Activated naive CD4-positive, alpha-beta T cell treated with Interleukin-2 at 50 U/mL for 16 hours (primary cell): ENCODE measurements at places on chromosomes 2 and 18.

DNA sequence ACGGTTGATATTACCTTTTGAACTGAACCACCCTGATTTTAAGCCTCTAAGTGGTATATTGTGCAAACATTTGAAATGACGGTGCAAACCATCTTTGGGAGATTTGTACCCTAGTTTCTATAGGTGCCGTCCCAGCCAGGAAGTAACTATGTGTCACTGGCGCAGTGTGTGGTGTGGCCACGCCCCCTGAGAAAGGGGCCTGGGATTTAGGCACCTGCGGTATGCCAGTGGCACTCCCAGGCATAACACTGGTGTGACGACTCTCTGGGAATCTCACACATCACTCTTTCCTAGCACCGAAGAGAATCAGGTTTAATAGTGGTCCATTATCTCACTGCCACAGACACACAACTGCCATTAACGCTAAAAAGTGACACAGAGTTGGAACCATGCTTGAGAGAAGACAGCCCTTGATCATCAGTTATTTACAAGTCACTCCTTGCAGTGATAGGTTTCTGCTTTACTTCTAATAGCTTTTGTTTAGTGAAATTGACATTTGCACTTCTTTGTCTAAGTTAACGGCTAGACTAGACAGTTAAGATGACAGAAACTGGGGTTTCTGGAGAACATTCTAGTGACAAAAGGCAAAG is 11.1 kb downstream of the AQP4 start:
- no peak for DNase-seq

GRCh38 chr2:121662656-121663055 is 13.4 kb upstream of the CLASP1 start:
- no peak for DNase-seq

- no peak for DNase-seq
Observed at GRCh38 chr2:160910681-160911080, 249.5 kb upstream of the TANK start.

- DNase-seq = no peak
Observed at GRCh38 chr18:57518533-57518932, 68.0 kb downstream of the FECH start.

DNA sequence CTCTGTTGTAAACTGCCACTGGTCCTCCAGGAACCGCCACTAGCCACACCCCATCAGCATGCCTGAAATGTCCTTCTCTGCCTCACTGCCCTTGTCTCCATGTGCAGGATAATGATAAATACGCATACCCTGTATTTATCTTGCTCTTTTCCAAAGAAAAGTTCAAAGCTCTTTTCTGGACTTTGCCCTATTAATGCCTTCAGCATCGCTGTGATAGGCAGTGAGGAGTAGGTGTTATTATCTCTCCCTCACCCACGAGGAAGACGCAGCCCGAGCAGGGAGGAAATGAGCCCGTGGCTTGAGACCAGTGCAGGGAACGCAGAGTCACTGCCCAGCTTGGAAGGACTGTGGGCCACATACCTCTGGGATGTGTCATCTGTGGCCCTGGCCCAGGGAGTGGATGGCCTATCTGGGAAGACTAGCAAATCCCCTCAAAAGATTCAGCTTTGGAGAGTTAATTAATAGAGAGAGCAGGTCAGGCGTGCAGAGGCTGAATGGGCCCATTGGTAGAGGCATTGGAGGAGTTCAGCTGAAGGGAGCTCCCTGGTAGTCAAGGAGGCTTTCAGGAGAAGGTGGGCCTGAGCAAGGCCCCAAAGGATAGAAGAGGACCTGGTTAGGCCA is 39.5 kb upstream of the MCFD2 start:
- DNase-seq = no peak

DNA sequence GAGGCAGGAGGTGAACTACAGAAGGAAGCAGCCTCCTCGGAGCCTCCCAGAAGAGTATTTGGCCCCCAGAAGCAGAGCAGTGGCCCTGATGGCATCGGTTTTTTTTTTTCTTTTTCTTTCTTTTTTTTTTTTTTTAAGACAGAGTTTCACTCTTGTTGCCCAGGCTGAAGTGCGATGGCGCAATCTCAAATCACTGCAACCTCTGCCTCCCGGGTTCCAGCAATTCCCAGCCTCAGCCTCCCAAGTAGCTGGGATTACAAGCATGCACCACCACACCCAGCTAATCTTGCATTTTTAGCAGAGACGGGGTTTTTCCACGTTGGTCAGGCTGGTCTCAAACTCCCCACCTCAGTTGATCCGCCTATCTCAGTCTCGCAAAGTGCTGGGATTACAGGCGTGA is 34.8 kb upstream of the NCKAP5 start:
- DNase-seq = no peak

DNA sequence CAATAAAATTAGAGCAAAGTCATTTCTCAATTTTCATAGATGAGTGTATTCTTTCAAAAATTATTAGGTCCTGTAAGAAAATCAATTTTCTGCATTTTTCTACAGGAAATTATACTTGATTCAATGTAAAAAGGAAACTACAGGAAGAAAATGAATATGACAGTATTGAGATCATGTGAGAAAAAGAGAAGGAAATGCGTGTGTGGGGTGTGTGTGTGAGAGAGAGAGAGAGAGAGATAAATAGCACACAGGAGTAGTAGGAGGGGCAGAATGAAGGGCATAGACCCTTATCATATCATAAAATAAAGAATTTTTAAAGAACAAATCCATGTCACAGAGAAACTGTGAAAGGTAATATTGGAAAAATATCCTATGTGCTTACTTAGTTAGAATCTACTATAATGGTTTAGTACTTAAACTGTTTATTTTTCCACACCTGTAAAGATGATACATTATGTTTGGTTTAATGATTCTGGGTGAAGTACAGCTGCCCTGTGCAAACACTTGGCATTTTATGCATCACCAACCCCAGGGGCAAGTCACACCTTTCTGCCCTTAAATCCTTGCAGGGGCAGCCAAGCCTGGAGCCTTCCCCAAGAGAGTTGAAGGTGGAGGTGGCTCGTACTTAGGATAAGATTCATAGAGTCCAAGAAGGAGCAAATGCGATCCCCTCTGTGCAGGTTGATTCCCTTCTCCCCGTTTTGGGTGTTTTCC is 276.4 kb downstream of the TGIF1 start:
- DNase-seq = no peak

DNA sequence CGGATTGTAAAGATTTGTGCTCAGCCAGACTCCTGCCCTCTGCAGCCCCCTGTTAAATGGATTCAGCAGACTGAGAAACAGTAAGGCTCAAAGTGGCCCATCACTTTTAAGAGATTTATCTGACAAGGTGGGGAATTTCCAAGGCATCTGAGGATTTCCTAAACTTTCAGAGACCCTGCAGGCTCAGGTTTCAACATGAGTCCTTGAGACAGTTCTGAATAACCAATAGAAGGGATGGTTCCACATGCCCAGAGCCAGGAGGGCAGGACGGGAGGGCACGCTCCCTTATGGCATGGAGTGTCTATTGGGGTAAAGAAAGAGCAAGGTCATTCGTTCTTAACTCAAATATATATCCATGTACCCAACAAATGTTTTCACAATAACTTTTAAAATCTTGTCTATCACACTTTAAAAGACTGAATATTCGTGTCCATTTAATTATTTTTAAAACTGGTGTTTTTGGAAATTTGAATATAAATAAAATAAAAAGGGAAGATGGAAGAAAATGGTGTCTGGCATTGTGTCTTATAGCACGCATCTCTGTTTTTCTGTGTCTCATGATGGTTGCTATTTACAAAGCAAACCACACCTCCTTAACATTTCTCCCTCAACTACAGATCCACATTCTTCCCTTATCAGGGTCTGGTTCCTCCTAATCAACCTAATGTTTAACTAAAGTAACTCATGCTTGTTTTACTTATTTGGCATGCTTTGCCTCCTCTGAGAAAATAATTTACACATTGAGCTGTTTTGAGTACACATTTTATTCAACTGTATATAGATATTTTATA is 56.0 kb upstream of the DSG1 start:
- DNase-seq = no peak

- DNase-seq = no peak
Observed at GRCh38 chr2:71880846-71881610, 266.6 kb downstream of the CYP26B1 start.

GRCh38 chr2:204654669-204655068 is 109.4 kb downstream of the PARD3B start:
- no peak for DNase-seq

- no peak for DNase-seq
Observed at GRCh38 chr2:222945887-222946286, 85.1 kb downstream of the ACSL3 start.

DNA sequence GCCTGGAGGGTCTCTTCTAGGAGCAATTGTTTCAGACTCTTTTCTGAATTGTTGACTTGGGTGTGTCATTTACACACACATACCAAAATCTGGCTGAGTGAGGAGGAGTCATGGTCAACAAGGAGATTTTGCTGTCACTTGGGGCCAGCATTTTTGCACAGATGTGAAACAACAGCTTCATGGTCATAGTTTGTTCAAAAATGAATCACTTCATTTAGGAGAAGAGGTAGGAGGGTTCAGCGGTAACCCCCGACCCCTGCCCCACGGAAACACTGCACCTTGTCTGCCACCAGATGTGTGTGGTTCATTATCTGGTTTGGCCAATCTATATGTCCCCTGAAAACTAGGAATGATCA is 42.2 kb downstream of the LBH start:
- peak; percentile 33 for DNase-seq

DNA sequence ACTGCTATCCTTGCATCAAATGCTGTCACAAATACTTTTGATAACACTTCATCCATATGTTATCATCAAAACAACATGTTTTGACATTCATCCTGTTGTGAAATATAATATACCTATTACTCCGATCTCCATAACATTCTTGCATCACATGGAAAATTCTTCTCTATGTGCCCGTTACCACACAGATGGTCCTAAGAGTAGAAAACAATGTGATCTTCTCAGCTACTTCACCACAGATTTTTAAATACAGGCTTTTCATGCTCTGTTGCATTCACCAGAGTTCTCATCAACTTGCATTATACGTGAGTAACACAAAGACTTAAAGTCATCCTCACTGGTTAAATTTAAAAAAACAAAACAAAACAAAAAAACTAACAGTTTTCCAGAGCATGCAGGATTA is 1603.3 kb upstream of the ZEB2 start:
- no peak for DNase-seq

GRCh38 chr2:227507963-227508362 is 36.0 kb downstream of the AGFG1 start:
- no peak for DNase-seq

DNA sequence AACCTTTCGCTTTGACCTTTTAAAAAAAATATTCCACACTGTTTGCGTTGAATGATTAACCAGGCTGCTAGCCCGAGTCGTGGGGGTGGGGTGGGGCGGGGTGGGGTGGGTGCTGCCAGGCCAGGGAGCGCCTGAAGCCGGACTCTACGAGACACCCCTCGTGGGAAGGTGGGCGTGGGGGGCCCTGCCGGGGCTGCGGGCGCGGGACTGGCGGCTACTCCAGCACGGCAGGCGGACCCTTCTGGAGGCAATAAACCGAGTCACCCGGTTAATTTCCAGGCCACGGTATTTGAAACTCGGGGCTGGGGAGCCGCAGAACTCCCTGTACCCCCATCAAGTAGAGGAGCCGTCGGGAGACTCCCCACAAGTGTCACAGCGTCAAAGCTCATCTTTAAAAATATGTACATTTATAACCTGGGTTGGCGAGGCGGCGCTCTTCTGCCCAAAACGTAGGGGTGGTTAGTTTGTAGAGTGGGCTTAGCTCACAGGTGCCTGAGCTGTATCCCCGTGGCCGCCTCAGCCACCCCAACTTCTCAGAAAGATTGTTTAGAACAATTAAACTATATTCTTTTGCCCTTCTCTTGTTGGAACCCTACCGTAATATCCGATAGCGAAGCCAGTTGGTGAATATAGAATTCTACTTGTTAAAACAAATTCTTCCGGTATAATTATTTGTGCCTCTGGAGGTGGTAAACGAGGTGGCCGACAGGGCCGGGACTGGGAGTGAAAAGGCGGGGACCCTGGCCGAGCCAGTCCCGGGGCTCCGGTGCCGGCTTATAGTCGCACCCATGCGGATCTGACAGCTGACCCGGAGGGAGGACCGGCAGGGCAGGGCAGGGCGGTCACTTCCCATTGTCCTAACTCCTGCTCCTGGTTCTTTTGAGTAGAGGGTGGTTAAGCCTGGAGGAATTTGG is 1.4 kb downstream of the B3GNT2 start:
- DNase-seq = peak; percentile 36

DNA sequence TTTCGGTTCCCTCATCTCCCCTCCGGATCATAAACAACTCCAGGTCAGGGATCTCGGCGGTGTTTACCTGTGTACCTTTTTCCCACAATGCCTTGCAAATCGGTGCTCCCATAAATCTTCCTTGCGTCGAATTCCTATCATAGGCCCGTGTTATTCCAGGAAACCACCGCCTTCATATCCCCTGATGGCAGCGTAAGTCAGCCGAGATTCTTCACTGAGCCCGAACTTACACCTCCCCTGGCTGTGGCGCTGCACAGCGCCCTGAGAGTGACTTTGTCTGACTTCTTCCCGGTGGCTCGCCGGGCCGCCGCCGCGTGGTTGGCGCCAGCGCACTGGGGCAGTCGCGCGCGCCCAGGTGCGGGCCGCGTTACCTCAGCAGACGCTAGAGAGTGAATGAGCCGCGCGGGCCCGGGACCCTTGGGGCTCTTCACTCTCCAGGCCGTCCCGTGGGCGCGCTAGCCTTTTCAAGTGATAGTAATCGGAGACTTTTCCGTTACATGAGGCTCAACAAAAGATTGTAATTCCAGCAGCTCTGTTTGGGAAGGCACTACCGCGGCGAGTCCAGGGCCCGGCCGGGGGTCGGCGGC is 101.6 kb downstream of the SPTBN1 start:
- DNase-seq = peak; percentile 75

DNA sequence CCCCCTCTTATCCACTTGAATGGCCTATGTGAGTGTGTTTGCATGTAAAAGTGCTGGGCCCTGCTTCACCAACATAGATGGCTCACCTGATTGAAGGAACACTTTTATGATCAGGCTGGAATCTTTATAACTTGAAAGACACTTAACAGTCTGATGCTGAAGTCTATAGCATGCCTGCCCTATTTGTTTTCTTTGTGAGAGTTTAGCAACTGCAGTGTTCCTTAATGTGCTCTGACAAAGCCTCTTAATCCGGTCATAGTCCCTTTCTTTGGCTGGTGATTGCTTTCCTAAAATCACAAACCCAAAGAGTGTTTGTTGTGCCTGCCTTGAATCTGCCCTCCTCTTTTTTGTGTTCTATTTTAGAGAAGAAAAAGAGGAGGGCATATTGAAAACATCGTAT is 1382.8 kb upstream of the CELF4 start:
- DNase-seq = no peak

- DNase-seq = no peak
Observed at GRCh38 chr2:120984046-120984445, 248.4 kb downstream of the GLI2 start.

GRCh38 chr2:149800624-149801542 is 213.3 kb upstream of the MMADHC start:
- DNase-seq = no peak

DNA sequence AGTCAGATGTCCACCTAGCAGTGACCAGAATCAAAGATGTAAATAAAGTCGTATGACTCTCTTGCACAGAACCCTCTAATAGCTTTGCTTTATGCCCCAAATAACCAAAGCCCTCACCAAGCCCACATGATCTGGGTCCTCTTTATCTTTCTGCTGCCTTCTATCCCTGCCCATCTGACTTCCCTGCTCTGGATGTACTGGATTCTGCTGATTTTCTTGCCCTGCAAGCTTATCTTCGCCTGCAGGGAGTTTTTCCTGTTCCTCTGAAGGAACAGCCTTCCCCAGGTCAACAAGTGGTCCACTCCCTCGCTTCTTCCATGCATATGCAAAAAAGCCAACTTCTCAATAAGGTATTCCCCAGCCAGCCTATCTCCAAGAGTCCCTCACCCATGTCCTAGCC is 18.7 kb downstream of the IL36B start:
- no peak for DNase-seq
